GM23338 (cell line): ENCODE measurements at places on chromosomes 16 and 17.

DNA sequence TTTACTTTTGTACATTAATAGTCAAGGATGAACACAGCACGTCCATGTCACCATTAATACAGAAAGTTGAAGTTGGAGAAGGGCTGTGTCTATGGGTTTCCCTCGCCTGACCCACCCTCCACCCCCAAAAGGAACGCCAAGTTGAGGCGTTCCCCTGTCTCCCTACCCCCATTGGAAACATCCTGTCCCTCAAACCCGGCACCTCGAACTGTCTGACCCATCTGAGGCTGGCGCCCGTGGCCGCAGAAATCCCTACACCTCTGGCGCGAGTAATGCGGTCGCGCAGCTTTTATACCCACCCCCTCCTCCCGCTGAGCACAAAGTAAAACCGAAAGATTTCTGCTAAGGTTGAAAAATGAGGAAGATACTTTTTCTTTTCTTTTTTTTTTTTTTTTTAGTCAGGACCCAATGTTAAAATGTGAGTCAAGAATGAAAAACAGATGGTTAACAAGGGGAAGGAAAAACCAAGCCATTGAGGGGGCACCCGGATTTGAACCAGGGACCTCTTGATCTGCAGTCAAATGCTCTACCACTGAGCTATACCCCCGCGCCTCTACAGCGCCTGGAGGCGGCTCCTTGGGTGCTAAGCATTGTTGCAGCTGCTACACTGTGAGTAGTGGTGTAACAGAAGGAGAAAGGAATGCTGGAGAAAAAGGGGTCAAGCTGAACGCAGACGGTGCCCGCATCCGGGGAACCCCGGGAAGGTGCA is 887 bp upstream of the LASP1 start:
- peak; percentile 73 for DNase-seq

DNA sequence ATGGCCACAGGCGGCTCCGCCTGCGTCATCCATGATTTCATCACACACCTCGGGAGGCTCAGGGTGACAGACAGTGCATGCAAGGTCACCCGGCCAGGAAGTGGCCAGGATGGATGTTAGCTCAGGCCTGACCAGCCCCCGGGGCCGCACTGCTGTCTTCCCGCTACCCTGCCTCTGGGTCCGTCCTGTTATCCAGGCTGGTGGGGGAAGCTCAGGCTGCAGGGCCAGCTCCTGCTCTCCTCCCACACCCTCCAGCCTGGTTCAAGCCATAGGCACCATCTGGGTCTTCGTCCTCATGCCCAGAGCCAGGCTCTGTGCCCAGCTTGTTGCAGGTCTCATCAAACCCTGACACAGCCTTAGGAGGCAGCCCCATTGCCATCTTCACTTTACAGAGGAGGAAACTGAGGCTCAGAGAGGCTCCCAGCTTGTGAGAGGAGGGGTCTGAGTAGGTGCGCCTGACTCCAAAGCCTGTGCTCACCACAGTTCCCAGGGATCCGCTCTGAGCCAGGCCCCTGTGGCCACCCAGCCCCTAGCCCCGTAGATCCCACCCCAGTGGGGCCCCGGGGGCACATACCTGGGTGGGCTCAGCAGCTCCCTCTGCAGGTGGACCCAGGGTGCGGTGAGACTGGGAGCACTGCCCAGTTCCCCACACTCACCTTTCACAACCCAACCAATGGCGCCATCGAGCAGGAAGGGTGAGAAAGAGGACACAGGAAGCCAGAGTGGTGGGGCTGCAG is 412 bp upstream of the ADGRG3 start:
- peak; percentile 63 for DNase-seq

DNA sequence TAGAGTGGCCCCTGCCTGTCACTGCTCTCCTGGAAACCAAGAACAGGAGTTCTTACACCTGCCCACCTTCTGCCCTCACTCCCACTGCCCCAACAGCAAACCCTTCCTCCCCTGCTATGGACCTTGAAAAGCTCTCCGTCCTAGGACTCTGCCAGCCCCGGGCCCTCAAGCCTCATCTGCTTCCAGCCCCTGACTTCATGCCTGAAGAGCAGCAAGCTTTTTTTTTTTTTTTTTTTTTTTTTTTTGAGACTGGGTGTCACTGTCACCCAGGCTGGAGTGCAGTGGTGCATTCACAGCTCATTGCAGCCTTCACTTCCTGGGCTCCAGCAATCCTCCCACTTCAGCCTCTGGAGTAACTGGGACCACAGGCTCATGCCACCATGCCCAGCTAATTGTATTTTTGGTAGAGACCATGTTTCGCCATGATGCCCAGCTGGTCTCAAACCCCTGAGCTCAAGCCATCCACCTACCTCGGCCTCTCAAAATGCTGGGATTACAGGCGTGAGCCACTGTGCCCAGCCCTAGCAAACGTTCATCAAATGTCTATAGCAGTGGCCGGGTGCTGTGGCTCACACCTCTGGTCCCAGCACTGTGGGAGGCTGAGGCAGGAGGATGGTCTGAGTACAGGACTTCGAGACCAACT is 16.9 kb downstream of the CARHSP1 start:
- DNase-seq, result no peak

- no peak for DNase-seq
Measured at GRCh38 chr17:33233811-33234177, 59.3 kb downstream of the ASIC2 start.

DNA sequence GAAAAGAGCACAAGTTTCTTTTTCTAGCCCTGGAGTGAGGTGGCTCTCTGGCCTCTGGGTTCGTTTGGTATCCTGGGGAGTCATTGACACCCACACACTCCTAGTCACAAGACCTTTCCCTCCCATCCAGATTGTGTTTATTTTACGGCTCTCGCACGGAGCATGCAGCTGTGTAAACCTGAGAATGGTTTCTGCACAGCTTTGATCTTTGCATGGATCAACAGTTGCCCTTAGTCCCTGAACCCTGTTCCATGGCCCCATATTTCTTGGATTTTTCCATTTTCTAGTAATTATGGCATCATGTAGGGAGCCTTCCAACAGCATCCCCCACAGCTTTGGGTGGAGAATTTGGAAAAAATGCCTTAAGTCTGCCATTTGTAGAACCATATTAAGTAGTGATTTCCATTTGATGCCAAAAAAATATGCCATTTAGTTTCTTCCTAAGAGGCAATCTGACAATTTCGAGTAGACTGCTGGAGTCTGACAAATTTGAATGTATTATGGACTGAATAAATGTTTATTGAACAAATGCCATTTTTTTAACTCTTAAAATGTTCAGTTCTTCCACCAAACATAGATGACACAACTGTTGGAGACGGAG is 197.7 kb downstream of the WWOX start:
- no peak for DNase-seq

DNA sequence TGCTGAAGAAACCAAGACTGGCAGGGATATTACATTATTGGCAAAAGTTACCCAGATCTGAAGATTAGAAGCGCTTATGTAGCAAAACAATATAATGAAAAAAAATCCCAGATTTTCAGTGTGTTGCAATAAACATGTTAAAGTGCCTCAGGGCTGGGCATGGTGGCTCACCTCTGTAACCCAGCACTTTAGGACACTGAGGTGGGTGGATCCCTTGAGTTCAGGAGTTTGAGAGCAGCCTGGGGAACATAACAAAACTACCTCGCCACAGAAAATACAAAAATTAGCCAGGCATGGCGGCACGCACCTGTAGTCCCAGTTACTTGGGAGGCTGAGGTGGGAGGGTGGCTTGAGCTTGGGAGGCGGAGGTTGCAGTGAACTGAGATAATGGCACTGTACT is 6.8 kb downstream of the ZNF207 start:
- no peak for DNase-seq

DNA sequence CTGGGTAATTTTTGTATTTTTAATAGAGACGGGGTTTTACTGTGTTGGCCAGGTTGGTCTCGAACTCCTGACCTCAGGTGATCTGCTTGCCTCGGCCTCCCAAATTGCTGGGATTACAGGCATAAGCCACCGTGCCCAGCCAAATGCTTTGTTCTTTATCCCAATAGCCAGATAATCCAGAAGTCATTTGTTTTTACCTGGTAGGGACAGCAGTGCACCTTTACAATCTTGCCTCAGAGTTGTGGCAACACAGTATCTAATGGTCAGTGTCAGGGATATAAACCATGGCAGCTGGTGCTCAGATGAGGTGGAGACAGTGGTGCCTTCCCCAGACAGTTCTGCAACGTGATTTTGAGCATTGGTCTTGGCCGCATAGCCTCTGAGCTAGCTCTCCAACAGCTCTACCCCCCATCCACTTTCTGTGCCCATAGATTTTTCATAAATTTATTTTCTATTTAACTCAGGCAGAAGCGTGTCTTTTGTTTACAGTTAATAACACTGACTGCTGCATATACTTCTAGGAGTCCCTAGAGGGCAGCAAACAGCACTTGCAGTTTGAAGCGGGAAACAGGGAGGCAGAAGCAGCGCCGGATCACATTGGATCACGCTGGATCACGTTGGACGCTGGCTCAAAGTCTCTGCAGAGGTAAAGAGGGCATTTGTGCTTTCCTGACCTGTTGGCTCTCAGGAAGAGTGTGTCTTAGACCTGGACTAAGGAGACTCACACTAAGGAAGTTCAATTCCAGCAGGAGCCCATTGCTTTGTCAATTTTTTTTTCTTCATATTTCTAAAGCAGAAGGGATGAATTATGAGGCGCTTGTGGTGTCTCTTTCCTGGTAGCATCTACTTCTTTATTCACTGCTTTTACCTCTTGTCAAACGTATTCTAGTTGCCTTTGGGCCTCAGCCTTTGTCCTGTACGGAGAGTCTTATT is 5.1 kb upstream of the GGT6 start:
- peak; percentile 95 for DNase-seq

- no peak for DNase-seq
Measured at GRCh38 chr17:27299384-27300049, 5.6 kb downstream of the WSB1 start.

- DNase-seq, result no peak
Measured at GRCh38 chr16:82583422-82583821, 43.3 kb upstream of the CDH13 start.

GRCh38 chr16:20611350-20611902 is 35.3 kb upstream of the ACSM2B start:
- DNase-seq, result no peak

GRCh38 chr17:56624309-56624708 is 30.8 kb downstream of the NOG start:
- DNase-seq, result no peak

DNA sequence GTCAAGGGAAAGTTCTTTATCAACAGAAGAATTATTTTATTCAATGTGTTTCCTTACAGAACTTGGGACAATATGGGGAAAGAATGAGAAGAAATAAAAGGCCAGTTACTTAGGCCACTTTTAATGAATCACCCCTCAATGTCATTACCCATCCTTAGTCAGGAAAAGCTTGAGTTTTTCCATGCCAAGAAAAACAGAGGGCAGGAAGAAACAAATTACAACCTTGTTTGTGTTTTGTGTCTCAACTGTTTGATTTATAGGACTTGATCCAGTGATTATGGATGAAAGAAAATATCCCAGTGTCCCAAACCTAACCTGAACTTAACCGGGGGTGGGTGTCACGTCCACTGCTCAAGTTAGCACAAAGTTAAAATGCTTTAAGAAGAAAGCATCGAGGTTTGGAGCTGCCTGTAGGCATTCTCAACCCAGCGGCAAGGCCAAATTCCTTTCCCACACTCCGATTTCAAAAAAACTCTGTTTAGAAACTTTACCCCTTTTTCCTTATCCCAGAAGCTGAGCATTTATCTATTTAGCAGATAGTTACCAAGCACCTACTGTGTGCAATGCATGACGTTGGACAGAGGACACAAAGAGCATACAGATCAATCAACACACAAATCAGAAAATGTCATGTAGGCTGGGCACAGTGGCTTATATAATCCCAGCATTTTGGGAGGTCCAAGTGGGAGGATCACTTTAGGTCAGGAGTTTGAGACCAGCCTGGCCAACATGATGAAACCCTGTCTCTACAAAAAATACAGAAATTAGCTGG is 14.0 kb upstream of the CYB5B start:
- DNase-seq, result no peak

- no peak for DNase-seq
Measured at GRCh38 chr16:86789621-86790051, 211.3 kb downstream of the FOXL1 start.

GRCh38 chr16:87468550-87468949 is 24.3 kb downstream of the ZCCHC14 start:
- no peak for DNase-seq

GRCh38 chr16:89012622-89012995 is 35.6 kb upstream of the CBFA2T3 start:
- DNase-seq, result no peak

DNA sequence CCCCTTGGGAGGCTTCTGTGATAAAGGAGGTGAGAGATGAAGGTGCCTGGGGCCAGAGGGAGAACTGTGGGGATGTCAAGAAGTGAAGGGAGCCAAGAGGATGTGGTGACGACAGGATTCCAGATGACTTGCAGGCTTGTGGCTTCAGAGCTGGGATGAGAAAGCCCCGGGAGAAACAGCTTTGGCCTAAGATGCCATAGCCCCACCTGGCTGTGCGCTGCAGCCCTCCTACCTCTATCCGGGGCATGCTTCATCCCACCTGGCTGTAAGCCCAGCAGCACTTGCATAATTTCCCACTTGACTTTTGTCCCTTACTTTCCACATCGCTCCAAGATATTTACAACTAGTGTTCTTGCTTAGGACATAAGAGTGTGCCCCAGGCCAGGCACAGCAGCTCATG is 29.3 kb downstream of the GINS3 start:
- no peak for DNase-seq

- no peak for DNase-seq
Measured at GRCh38 chr17:74345433-74346241, 16.0 kb downstream of the BTBD17 start.

- peak; percentile 81 for DNase-seq
Measured at GRCh38 chr17:78484271-78485246, 92.6 kb downstream of the DNAH17 start.

DNA sequence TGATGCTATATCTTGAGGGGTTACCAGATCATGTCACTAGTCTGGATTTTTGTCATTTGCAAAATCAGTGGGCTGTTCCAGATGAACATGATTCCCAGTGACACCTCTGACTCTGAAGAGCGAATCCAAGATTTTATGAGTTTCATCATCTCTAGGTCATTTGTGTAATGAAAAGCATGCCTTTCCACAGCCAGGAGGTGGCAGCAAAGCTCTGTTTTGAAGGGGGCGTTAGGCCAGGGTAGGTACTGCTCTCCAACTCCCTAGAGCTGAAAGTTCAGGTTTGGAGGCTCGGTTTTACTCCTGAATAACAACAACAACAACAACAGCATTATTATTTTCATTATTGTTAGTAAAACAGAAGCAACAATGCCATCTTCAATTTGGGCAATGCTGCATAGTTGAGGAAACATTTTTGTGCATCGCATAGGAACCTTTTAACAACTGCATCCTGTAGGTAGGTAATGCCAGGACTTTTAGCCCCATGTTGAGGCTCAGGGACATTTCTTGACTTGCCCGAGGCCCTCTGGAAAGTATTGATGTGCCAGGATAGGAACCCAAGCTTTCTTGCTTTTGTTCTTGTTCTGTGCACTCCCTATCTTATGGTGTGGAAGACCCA is 77.0 kb downstream of the MYH13 start:
- DNase-seq, result peak; percentile 88

GRCh38 chr16:76956841-76957240 is 234.1 kb upstream of the MON1B start:
- no peak for DNase-seq
